ENCODE measurements at places on chromosomes 7 and 10. TPM values are rescaled to one million over a fixed set of nuclear protein-coding genes. Genes with fewer than 3 reads are reported as not detected.

DNA sequence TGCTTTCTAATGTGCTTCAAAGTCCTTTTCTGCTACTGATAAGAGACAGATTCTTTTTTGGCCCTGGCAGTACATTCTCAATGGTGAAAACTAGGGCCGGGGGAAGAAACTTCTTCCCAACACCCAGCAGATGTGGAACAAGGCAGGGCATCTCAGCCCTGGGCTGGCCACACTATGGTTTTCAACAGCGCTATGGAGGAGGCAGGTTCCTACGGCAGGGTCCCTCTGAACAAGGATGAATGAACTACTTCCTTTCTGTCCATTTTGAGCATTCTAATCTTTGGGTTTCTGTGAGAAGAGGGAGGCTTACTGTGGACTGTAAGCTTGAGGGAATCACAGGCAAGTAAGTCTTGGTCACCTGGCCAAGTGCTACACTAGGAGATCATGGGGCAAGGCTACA is 78.7 kb downstream of the VSTM4 start:
- no peak overlapping the region for H3K27ac ChIP-seq
- no peaks in the 10 kb centered on the region for H3K36me3 ChIP-seq
- H3K4me1 ChIP-seq = no peaks in the 10 kb centered on the region
- DNase-seq = no peak
- no peaks in the 10 kb centered on the region for H3K27me3 ChIP-seq
- no peak overlapping the region for H3K4me3 ChIP-seq

DNA sequence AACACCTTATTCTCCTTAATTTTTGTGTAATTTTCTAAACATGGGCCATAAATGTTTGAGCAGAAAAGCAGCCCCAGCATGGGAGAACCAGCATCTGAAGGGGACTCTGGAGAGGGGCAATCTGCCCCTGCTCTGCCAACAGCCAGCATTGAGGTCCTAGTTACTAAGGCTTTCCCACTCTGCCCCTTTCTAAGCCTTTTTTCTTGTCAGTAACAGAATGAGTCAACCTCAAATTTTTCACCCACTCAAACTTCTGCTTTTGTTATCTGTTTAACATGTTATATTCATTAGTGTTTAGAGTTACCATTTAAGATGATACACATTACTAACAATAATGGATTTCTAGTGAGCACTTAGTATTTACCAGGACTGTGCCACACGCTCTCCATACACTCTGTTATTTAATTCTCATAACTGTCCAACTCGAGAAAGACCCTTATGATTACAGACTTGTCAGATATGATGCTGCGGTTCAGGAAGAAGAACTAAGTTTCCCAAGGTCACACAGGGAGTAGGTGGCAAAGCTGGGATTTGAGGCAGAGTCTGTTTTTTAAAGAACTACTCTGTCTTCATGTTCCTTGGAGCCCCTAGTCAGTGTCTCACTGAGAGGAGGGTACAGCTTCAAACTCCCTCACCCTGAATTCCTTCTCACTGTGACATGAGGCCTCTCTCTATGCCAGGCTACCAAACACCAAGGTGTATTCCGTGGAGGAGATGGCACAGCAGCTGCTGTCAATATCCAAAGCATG is 19.9 kb upstream of the GPAM start:
- no peak for DNase-seq
- H3K27me3 ChIP-seq = no peaks in the 10 kb centered on the region
- H3K4me3 ChIP-seq = no peak overlapping the region
- H3K27ac ChIP-seq = no peak overlapping the region
- no peaks in the 10 kb centered on the region for H3K36me3 ChIP-seq

- no peak for DNase-seq
- H3K4me3 ChIP-seq = no peak overlapping the region
- no peaks in the 10 kb centered on the region for H3K4me1 ChIP-seq
- H3K36me3 ChIP-seq = no peaks in the 10 kb centered on the region
These were observed 78.0 kb upstream of the ANKRD1 start for GRCh38 chr10:90998733-90999511.

GRCh38 chr10:47409171-47409865 is 25.2 kb upstream of the ZNF488 start:
- no peaks in the 10 kb centered on the region for H3K36me3 ChIP-seq
- peak; percentile 70 for DNase-seq
- no peak overlapping the region for H3K4me3 ChIP-seq
- H3K27me3 ChIP-seq = no peaks in the 10 kb centered on the region

GRCh38 chr7:47696152-47696710 is 114.3 kb upstream of the TNS3 start:
- H3K36me3 ChIP-seq = no peaks in the 10 kb centered on the region
- no peaks in the 10 kb centered on the region for H3K27me3 ChIP-seq
- no peak for DNase-seq
- H3K4me1 ChIP-seq = peaks cover 3% of the 10 kb centered on the region
- H3K27ac ChIP-seq = no peak overlapping the region

- H3K36me3 ChIP-seq = peaks cover 4% of the 10 kb centered on the region
- peaks cover 8% of the 10 kb centered on the region for H3K4me1 ChIP-seq
- H3K27ac ChIP-seq = no peak overlapping the region
- no peak for DNase-seq
- H3K27me3 ChIP-seq = no peaks in the 10 kb centered on the region
These were observed 53.7 kb downstream of the CCDC6 start for GRCh38 chr10:59852670-59853069.

DNA sequence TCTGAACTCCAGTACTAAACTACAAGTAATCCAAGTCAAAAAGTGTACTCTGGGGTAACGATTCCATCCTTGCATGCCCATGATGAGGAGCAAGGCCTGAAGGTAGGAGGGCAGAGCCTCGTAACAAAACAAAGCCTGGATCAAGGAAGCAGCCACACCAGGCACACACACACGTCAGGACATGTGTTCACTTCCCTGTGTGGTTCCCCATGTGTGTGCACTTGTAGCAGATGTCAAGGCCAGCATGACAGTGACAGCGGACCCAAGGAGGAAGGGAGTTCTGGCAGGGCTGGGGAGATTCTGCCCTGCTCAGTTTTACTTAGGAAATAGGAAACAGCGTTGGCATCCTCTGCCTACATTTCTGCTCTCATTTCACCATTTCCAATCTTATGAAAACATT is 92.8 kb downstream of the ALOX5 start:
- H3K36me3 ChIP-seq = no peaks in the 10 kb centered on the region
- no peaks in the 10 kb centered on the region for H3K27me3 ChIP-seq

GRCh38 chr10:30858499-30858898 is 173.2 kb downstream of the ZNF438 start:
- H3K27me3 ChIP-seq = no peaks in the 10 kb centered on the region
- H3K36me3 ChIP-seq = no peaks in the 10 kb centered on the region
- DNase-seq = no peak
- H3K27ac ChIP-seq = no peak overlapping the region
- H3K4me3 ChIP-seq = no peak overlapping the region

- H3K4me3 ChIP-seq = no peak overlapping the region
- H3K4me1 ChIP-seq = peaks cover 2% of the 10 kb centered on the region
- peak; percentile 33 for DNase-seq
- H3K36me3 ChIP-seq = no peaks in the 10 kb centered on the region
These were observed 70.4 kb upstream of the AOAH start for GRCh38 chr7:36794689-36795088.

DNA sequence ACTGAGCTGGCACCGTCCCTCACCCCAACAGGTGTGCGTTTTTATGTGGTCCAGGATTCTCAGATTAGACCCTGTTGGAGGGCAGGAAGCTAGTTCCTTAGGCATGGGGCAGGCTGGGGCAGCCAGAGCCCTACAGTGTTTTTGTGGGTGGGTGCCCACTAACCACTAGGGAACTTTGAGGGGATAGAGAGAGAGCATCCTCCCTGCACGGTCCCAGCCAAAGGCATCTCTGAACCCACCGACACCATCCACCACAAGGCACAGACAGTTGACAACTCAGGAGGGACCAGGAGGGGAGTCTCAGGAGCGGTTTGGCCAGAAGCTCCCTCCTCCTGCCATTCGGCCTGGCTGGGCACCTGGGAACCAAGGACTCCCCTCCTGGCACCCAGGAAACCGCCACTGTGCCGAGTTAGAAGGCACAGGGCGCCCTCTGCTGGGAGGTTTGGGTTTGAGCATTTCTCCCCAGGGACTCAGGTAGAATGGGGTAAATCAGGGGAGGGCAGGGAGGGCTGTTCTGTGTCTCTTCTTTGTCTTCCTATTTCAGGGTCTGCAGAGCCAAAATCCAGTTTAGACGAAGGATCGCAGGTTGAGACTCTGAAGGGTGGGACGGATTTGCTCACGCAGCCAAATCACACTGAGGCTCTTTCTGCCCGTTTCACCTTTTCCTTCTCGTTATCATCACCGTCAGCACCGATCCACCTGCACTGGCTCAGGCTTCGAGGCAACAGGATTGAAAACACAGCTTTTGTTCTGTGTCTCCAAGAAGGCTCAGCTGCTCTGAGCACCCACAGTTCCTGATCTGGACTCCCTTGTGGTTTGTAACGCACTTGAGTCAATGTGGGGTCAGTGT is 84.8 kb upstream of the COL13A1 start:
- H3K27ac ChIP-seq = no peak overlapping the region
- no peak overlapping the region for H3K4me3 ChIP-seq
- peak; percentile 72 for DNase-seq
- no peaks in the 10 kb centered on the region for H3K36me3 ChIP-seq

DNA sequence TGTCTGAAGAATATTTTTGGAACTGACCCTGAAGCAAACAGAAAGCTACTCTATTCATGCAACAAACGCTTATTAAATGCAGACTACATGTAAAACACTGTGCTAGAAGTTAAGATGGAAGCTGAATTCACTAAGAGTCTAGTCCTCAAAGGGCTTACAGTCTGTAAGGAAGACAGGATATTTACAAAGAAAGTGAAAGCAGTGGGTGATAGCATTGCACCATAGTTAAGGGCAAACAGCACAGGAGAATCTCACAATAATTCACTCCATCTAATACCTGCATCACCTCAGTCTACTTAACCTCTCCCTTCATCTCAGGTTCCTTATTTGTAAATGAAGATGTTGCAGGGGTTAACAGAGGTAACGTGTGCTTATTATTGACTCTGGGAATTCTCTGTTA is 360.0 kb upstream of the AOAH start:
- H3K4me3 ChIP-seq = no peak overlapping the region
- no peaks in the 10 kb centered on the region for H3K4me1 ChIP-seq
- H3K27ac ChIP-seq = no peak overlapping the region
- DNase-seq = no peak

DNA sequence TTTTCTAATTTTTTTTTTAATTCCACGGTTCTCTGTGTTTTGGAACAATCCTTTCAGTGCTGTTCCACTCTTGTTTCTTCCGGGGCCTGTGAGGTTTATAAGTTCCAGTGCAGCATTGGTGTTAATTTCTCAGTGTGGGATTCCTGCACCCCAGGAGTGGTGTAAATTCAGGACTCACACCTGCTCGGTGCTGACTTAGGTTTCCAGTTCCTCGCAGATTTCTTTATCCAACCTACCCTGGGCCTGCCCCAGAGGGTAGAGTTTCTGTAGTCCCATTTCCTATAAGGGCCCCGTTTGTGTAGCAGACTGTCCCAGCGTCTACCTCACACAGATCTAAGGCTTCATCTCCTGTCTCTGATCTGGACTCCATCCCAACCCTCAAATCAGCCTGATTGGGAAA is 27.4 kb upstream of the MET start:
- no peak overlapping the region for H3K27ac ChIP-seq
- H3K36me3 ChIP-seq = no peaks in the 10 kb centered on the region

DNA sequence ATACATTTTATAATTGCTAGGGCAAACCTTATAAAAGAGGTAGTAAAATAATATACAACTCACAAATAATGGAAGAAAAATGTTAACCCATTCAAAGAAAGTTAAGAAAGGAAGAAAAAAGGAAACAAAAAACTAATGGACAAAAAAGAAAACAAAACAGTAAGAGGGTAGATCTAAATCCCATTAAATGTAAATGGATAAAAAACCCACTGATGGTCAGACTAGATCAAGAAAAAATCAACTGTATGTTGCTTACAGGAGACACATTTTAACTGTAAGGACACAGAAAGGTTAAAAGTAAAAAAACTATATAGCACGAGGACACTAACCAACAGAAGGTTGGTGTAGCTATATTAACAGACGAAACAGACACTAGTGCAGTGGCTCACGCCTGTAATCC is 18.0 kb downstream of the FOXL3 start:
- no peak overlapping the region for H3K4me3 ChIP-seq
- H3K27ac ChIP-seq = no peak overlapping the region
- no peaks in the 10 kb centered on the region for H3K4me1 ChIP-seq
- no peaks in the 10 kb centered on the region for H3K27me3 ChIP-seq

GRCh38 chr7:29995652-29996051 is 6.1 kb upstream of the SCRN1 start:
- no peaks in the 10 kb centered on the region for H3K4me1 ChIP-seq
- H3K27ac ChIP-seq = no peak overlapping the region
- no peaks in the 10 kb centered on the region for H3K27me3 ChIP-seq
- no peaks in the 10 kb centered on the region for H3K36me3 ChIP-seq
- DNase-seq = no peak

DNA sequence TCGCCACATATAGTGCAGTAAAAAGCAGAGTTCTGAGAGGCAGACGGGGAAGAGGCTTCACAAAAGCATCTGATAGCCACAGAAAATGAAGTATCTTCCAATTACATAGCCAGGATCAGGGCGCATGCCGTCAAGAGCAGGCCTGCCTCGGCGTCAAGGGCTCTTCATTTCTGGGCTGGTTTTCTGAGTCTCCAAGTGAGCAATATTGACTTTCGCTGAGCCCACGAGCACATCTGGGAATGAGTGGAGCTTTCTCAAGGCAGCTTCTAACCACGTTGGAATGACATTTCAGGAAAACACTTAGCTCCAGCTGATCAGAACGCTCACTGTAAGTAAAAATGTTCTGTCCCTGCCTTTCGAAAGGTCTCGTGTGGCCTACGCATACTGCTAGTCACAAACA is 51.9 kb downstream of the CLRN3 start:
- H3K4me1 ChIP-seq = no peaks in the 10 kb centered on the region
- no peak overlapping the region for H3K27ac ChIP-seq
- H3K36me3 ChIP-seq = no peaks in the 10 kb centered on the region

GRCh38 chr7:103446049-103446520 is at the start of gene SLC26A5:
TSS of gene SLC26A5 (minus strand) at chr7:103446207. CDS start at chr7:103421514, 24,693 bp downstream.
- no peak within 1 kb of the TSS for H3K27ac ChIP-seq
- peaks cover 6% of the 10 kb centered on the region for H3K4me1 ChIP-seq
- no peaks in the 10 kb centered on the region for H3K36me3 ChIP-seq

DNA sequence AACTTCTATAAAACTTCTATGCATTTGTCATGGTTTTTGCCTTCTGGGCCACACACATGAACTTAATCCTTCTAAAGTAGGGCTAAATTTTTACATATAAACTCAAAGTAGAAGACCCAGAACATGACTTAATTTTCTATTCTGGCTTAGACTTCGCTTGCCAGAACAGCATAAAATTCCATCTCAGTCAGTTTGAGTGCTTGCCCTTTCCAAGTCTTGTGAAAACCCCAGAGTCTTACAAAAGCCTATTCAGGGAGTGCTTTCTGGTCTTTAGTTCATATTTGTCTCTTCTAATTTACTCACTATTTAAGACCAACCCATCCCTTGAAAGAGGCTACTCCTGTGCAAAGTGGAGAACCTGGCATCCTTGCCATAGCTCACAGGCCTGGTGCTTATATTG is 201.6 kb upstream of the MEOX2 start:
- no peak overlapping the region for H3K4me3 ChIP-seq
- H3K27ac ChIP-seq = no peak overlapping the region
- DNase-seq = no peak
- H3K27me3 ChIP-seq = no peaks in the 10 kb centered on the region
- H3K36me3 ChIP-seq = no peaks in the 10 kb centered on the region

The GJD4 gene
- total RNA-seq = not detected

The ARHGEF35 gene
- total RNA-seq = 22.1 TPM

The KCND2 gene
- 0.19 TPM for total RNA-seq

The PFKP gene
- 139 TPM for total RNA-seq

The CTTNBP2 gene
- 41.1 TPM for total RNA-seq

The PIK3CG gene
- 8.6 TPM for total RNA-seq

The PLEKHS1 gene
- 0.41 TPM for total RNA-seq

The NUTM2B gene
- total RNA-seq = 1.1 TPM

The PGAM2 gene
- total RNA-seq = 2.1 TPM

The AP1S1 gene
- 50.4 TPM for total RNA-seq
